Occipital lobe (tissue), 3 donors: ENCODE measurements at places on chromosomes 4 and X. TPM values are rescaled to one million over a fixed set of nuclear protein-coding genes. Genes with fewer than 3 reads are reported as not detected.

C4orf50 gene
- 17.0 TPM for total RNA-seq

EXOC1L gene
- total RNA-seq = not detected

CFAP97 gene
- 73.5 TPM for total RNA-seq

ATRX gene
- 261 TPM for total RNA-seq

IGSF1 gene
- total RNA-seq = 0.78 TPM

CCDC110 gene
- total RNA-seq = 1.7 TPM

PJA1 gene
- 108 TPM for total RNA-seq

CTAG1B gene
- not detected for total RNA-seq

LRP2BP gene
- 10.8 TPM for total RNA-seq

DNA sequence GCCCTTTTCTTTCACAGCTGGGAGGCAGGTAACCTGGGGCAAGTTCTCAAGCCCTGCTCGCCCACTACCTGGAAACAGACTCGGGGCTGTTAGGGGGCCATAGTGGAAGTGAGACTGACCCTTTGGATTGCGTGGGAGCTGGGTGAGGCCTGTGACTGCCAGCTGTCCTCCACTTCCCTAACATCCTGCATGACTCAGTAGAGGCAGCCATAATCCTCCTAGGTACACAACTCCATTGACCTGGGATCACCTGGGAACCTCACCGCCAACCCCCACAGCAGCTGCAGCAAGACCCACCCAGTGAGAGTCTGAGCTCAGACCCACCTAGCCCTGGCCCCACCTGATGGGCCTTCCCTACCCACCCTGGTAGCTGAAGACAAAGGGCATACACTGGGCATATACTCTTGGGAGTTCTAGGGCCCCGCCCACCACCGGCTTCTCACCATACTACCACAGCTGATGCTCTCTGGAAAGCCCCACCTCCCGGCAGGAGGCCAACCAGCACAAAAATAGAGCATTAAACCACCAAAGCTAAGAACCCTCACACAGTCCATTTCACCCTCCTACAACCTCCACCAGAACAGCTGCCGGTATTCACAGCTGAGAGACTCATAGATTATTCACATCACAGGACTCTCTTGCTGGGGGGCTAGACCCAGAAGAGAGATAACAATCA, 61.1 kb upstream of the DCTD start:
- no peak for DNase-seq

DNA sequence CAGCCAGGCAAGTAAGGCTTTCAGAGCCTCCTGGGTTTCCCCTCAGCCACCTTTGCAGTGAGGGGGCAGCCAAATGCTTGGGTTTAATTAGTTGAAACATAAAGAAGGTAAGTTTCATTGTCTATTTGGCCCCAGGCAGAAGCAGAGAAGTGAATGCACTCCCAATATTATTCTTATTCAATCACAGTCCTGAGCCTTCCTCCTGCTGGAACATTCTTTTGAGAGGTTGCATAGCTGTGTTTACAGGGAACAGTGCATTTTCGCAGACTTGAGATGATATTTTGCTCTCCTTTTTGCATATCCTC, 13.9 kb downstream of the SLC2A9 start:
- no peak for DNase-seq

DNA sequence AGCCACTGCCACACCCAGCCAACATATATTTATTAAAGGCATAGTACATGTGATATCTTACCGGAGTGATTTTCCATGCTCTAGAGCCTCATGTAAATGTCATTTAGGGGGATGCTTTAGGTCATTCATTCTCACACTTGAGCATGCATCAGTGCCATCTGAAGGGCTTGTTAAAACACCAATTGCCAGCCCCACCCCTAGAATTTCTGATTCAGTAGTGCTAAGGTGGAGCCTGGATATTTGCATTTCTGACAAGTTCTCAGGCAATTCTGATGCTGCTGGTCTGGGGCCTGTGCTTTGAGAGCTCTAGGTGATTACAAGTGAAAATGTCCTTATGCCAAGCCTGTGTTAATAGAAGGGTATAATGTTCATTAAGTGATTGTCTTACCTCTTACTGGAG, 107.7 kb downstream of the PHEX start:
- no peak for DNase-seq

GRCh38 chrX:80812176-80812575, 2.5 kb upstream of the BRWD3 start:
- no peak for DNase-seq

DNA sequence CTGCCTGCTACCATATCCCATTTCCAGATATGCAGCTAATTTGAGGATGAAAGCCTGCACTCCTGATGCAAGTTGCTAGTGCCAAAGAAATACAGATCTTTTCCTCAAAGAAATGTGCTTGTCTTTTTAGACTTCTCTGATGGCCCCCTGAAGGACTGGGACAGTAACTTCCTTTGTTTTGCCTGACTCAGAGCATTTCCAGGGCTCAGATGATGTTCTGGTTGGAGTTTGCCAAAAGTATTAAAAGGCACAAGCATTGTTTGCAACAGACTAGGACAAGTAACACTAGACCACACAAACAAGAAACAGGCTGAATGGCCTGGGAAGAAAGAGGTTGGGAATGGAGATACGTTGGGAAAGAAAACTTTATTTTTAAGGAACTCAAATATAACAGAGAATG, 175.2 kb downstream of the IL13RA2 start:
- DNase-seq = no peak

DNA sequence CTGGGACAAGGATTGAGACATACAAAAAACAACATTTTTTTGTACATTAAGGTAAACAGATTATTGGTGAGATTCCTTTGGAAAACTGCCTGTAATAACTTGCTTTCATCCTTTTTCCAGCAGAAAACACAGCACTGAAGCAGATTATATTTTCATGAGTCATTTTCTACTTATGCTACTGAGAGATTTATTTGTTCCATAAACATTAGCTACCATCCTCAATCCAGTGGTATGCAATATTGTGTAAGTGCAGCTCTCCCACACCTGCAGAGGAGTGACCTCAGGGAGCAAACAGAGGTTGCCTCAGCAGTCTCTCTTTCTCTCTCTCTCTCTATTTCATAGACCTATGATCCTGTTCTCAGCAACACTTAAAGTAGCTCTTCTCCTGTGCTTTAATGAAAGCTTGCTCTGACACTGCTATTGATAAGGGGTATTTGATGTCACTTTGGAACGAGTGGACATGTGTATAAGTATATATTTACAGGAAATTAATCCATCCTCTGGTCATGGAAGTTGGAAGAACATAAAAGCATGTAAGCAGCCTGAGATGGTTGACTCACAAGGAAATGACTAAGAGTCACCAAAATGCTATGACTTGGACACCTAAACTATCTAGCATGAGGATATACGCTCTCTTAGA, 163.7 kb upstream of the SPANXC start:
- DNase-seq = no peak

DNA sequence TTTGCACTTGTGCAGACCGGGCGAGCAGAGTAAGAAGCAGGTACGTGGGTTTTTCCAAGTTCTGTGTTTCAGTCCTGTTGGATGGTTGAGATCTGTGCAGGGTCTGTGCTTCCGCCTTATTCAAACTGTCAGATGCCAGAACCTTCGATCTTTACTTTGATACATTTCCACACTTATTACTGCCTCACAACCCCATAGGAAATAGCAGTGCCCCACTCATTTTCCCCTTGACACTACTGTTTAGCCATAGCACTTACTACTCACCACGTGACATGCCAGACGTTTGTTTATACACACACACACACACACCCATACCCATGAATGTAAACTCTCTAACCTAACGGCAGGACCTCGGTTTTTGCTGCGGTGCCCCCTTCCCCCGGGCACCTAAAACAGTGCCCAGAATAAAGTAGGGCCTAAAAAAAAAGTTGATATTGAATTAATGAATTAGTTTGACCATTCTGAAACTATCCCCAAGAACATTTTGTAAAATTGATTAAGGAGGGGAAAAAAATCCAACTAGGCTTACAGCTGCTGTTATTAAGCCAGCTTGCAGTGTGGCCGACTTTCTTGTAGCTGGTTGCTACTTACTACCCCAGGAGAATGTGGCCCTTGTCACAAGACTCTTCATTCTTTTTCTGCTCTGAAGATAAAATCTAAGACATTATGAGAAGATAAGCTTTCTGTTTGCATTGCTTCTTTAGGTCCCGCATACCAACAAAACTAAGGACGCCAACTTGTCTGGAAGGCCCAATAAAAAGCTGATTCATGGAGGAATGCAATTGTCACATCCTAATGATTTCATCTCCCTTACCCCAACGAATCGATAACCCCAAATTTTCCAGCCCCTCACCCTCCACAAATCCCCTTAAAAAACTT, 704 bp upstream of the SEPSECS start:
- no peak for DNase-seq

GRCh38 chrX:143935601-143936000, 51.7 kb downstream of the UBE2NL start:
- no peak for DNase-seq

- DNase-seq = no peak
These were observed 13.0 kb upstream of the NDUFC1 start for GRCh38 chr4:139315221-139315675.

DNA sequence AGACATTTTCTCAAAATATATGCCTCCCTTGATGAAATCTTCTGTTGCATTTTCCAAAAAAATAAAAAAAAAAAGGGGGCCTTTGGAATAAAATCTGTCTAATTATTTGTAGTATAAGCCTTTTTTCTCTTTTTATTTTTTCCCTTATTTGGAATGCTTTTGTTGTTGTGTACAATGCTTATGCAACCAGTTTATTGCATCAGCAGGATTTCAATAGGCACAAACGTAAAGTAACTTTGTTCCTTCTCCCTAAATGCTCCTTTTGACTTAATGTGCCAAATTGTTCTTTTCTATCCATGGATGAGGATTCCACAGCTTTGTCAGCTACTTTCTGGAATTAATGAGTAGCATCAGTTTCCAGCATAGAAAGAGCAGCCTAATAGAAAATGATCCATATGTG, 59.6 kb upstream of the HPGD start:
- no peak for DNase-seq

GRCh38 chr4:98794565-98795205, 134.2 kb downstream of the EIF4E start:
- no peak for DNase-seq

DNA sequence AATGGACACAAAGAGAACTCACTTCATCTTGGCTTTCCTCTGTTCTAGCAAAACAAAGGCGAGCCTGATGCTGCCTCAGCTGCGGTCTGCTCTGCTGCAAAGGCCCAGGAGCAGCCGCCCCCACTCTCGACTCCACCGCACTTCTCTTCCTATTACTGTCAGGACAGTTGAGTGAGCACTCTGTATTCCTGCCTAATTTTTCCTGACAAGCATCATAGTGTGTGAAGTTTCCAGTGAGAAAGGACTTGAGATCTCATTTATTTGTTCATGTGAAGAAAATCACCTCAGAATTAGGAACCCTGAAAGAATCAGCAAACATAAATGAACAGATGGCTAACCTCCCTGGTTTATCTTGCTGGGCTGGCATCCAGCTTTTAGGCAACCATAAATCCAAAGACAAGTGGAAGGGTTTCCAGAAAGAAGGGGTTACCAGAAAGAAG, 15.6 kb downstream of the SCARB2 start:
- DNase-seq = peak; percentile 59

- no peak for DNase-seq
These were observed 526.4 kb upstream of the PRKX start for GRCh38 chrX:4239650-4240540.

GRCh38 chr4:111778543-111778942, 366.7 kb upstream of the FAM241A start:
- no peak for DNase-seq

DNA sequence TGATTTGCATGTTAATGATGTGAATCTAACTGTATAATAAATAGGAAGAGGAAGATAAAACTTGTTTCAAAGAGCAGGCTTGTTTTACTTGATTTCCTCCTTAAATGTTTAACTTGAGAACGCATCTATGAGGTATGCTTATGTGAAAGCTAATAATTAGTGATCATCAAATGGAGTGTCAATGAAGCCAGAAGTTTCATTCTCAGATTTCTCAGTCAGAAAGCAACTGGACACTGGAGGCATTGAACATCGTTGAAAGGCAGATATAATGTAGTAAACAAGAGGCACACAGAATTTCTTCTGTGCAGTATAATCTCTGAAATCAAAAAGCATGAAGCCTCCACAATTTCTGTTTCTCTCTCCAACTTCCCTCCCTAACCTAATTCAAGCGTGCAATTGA, 672.9 kb downstream of the ADGRL3 start:
- no peak for DNase-seq

DNA sequence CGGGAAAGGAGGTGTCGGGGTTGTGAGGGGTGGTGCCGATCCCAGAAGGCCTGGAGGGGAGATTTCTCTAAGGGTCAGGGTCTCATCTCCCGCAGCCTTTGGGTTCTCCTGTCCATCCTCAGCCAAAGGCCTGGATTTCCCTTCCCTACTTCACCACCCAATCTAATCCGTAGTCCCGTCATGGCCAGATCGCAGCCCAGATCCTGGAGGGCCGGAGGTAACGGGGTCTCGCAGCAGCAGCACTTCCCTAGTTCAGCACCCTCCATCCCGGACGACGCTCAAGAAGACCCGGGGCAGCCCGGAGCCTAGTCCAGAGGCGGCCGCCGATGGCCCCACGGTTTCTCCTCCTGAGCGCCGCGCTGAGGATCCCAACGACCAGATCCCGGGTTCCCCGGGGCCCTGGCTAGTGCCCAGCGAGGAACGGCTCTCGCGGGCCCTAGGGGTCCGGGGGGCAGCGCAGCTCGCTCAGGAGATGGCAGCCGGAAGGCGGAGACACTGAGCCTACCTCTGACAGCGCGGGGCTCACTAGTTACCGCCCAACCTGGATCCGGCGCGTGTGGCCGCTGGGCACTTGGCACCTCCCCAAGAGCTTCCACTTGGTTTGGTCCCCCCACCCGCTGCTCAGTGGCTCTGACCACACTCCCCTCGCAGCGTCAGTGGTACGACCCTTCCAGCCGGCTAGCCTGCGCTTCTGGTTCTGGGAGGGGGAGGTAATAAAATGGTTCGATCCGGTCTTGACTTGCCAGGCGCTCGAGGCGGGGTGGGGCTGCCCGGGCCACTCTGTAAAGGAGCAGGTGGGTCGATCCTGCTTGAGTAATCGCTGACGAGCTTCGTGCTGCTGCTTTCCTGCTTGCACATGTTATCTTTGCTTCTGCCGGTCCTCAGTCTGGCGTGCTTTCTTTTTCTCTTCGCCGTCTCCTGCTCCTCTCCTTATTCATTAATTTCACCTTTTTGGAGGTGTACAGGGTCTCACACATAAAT, 3.6 kb downstream of the MAGIX start:
- no peak for DNase-seq

- DNase-seq = no peak
These were observed 8.7 kb upstream of the PJA1 start for GRCh38 chrX:69173906-69174305.

DNA sequence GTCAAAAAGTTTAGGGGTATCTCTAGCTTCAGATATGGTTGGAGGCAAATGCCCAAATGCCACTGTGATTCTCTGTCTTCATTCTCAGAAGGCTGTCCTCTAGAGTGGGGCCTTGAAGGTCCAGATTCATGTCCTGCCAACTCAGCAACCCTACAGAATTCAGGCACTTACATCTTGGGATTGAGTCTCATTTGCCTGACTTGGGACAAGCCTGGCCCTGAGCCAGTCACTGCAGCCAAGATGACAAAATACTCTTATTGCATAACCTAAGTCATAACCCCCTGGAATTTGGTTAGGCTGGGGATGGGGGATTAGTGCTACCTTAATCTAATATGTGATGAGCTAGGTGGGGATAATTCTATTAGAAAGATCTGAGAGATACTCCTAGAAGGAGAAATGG, 100.5 kb downstream of the AREG start:
- DNase-seq = no peak
